Posterior cingulate gyrus (tissue), 11 donors: ENCODE measurements at places on chromosomes 4 and X.

GRCh38 chrX:55908661-55909212, 191.2 kb downstream of the RRAGB start:
- DNase-seq: peak; percentile 8

- no peak for DNase-seq
Observed at GRCh38 chr4:40515398-40516293, 114.0 kb downstream of the RBM47 start.

- no peak for DNase-seq
Observed at GRCh38 chr4:110020646-110021443, 108.2 kb downstream of the EGF start.

GRCh38 chr4:186851291-186852072, 127.8 kb upstream of the FAT1 start:
- DNase-seq: no peak

- no peak for DNase-seq
Observed at GRCh38 chrX:72245461-72246089, 6.7 kb upstream of the ERCC6L start.
